SHP77 (cell line): ENCODE measurements at places on chromosomes 2 and 18.

DNA sequence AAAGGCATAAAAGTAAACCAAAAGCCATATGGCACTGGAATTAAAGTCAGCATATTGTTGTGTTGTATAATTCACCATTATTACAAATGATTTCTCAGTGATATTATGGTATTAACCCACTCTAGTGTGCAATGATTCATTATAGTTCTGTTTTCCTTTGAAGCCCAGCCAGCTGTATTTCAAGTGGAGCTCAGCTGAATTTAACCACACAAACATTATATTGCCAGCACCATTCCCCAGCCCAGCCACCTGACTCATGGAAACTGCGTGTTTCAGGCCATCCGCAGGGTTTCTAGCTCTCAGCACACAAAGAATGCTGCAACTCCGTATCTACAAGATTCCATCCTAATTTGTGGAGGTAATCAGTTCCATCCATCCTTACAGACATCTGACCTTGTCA, 166.8 kb upstream of the CHAC2 start:
- DNase-seq = peak; percentile 91

DNA sequence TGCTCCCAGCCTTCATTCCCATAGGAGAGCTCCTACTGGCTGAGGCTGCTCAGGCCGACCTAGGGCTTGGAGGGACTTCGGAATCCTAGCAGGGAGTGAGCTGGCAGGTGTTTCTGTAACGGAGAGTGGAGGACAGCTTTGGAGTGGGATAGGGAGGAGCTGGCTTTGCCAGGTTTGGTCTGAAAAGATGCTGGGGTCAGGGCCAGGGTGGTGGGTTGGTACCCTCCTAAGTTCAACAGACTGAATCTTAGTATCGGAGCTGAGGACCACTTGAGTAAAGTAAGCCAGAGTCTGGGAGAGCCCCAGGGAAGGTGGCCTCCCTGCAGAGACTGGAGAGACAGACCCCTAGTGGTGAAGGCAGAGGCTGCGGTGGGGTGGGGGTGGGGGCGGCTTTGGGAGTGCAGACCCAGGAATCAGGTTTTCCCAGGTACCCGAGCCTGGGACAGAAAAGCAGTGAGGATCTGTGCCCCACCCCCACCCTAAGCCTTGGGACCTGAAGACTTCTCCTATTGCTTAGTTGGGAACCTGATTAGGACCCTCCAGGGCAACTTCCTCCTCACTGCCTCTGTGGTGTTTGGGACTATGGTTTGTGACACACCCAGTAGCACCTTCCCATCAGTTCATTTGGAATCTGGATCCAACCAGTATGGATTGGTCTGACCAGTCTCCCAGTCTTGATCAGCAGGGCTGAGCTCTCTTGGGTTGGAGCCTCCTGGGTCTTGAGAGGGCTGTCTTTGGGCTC, 3.0 kb downstream of the CNNM4 start:
- DNase-seq = peak; percentile 41

DNA sequence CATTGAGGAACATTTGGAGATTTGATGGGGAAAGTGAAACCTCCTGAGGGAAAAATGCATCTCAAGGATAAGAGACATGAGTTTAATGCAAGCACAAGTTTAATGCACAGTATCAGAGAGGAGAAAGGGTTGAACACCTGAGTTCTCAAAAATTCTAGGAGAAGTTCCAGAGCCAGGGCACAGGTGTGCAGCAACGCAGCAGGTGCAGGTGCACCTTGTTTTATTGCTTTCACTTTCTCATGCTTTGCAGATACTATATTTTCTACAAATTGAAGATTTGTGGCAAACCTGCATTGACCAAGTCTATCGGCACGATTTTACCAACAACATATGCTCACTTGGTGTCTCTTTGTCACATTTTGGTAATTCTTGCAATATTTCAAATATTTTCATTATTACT, 267.6 kb upstream of the HNRNPA3 start:
- DNase-seq = no peak

GRCh38 chr2:38700881-38701458, 35.1 kb downstream of the GALM start:
- DNase-seq = no peak

DNA sequence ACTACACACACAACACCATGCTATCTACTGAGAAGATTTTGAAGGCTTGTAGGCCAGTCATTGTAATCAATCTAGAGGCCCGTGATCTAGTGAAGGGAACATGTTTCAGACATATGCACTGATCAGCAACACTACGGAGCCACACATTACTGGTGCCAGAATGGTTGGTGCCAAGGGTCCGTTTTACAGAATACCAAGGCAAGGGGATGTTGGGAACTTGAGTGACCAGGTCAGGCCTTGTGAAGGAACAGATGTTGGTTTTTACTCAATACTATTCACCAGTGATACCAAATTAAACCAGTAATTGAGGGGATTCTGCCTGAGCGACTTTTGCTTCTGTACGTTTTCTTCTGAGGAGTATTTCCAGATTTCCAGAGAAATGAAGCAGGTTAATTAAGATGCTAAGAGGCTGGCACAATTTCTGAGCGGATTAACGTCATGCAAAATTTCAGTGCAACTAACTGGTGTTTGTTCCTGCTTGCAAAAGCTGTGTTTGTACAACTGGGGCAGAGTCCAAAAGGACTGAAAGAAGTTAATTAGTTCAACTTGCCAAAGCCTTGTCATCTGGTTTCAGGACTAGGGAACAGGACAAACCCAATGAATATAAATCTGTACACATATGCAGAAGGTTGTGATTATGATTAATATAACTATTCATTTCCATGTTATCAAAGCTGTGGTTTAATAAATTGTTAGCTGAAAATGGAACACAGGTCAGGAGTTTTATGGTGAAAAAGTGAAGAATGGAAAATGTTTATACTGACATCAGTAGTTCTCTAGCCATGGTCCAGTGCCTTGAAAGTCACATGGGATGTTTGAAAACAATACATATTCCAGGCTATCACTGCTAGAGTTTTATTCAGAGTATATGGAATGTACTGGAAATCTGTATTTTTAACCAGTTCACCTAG, 432.1 kb upstream of the DCC start:
- no peak for DNase-seq

DNA sequence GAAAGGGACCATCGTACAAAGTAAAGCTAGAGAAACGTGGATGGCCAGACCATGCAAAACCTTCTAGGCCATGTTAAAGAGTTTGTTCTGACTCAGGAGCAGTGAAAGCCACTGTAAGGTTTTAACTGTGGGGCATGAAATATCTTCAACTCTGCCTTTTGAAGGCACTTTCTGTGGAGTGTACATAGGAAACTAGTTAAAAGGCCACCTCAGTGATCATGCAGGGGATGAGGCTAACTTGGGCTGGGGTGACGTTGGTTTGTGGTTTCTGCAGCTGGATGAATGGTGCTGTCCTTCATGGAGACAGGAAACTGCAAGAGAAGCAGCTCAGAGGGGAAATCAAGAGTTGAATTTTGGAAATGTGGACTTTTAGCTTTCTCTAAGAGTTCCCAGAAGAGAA, 190.7 kb downstream of the CDCA7 start:
- no peak for DNase-seq

DNA sequence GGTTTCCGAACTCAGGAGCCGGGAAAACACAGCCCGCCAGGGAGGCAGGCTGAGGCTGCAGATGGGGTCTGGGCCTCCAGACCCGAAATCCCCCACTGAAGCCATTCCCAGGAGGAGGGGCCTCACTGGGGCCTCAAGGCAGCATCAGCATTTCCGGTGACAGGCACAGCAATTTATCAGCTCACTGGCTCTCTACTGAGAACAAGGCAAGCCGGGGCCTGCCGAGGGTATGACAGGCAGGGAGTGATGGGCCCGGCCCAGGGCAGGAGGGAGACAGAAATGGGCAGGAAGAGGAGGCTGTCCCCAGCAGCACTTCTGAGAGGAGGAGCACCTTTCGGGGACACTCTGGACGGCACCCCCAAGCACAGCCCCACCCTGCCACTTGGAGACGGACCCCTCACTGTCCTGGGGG, 12.5 kb downstream of the SDC1 start:
- no peak for DNase-seq

DNA sequence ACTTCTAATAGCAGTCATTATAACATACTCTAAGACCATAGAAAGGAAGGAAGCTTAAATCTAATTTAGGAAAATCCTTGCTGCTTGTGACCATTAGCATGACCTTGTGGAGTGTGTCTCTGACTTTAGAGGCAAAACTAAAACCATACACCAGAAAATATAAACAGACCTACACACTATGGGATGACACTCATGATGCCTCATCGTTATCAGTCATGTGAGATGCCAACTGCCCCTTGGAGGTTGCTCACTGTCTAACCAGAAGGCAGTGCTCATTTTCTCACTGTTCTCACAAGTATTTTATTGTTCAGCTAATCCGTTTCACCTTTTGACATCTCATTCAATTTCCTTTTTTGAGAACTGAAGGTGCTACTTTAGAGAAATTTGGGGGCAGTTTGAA, 376.9 kb downstream of the RND3 start:
- no peak for DNase-seq

- DNase-seq = no peak
Observed at GRCh38 chr2:99648906-99649789, 159.3 kb upstream of the REV1 start.

DNA sequence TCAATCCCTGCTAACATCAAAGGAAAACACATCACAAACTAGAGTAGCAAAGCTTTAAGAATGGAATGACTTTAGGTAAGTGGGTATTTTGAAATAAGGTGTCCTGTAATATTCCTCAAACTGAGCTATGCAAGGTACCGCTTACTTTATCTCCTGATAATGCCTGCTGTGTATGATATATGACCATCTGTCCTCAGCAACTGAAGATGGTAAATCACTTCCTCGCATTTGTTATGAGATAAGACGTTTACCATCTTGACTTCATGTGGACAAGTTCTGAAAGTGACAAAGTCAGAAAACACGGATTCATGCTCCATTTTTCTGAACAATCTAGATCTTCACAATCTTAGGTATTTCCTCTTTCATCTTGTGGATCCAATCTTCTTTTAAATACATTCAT, 49.3 kb upstream of the PTPRM start:
- no peak for DNase-seq

GRCh38 chr2:74671479-74671878, 17.4 kb downstream of the SEMA4F start:
- DNase-seq = no peak

DNA sequence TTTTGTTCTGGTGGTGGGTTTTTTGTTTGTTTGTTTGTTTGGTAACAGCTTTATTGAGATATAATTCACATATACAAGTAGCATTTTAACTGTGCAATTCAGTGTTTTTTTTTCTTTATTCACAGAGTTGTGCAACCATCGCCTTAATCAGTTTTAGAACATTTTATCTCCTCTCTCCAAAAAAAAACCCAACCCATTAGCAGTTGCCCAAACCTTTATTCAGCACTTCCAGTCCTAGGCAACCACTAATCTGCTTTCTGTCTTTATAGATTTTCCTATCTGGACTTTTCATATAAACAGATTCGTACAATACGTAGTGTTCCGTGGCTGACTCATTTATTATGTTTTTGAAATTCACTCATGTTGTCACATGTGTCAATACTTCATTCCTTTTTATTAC, 38.7 kb downstream of the CCDC138 start:
- no peak for DNase-seq

DNA sequence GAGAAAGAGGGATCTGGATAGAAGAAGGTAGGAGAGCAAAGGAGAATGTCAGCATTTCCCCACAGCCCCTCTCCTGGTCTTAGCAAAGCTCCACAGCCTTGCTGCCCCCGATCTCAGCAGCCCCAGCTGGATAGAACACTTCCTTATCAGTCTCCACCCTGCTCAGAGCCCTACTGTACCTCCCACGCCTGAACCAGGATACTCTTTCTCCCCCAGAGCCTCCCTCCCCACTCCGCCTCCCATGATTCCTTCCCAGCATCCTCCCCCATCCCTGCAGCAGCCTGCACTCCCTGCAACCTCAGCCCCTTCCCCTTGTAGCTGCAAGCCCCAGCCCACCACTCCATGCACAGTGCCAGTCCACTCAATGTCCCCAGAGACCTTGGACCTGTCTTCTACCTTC, 25.8 kb downstream of the PLB1 start:
- no peak for DNase-seq
